ENCODE measurements at places on chromosomes 7 and 10. TPM values are rescaled to one million over a fixed set of nuclear protein-coding genes. Genes with fewer than 3 reads are reported as not detected.

The IFIT1B gene
- not detected for total RNA-seq

- DNase-seq = no peak
Measured at GRCh38 chr7:40969641-40970040, 733.2 kb downstream of the INHBA start.

The ITPRID1 gene
- not detected for total RNA-seq

DNA sequence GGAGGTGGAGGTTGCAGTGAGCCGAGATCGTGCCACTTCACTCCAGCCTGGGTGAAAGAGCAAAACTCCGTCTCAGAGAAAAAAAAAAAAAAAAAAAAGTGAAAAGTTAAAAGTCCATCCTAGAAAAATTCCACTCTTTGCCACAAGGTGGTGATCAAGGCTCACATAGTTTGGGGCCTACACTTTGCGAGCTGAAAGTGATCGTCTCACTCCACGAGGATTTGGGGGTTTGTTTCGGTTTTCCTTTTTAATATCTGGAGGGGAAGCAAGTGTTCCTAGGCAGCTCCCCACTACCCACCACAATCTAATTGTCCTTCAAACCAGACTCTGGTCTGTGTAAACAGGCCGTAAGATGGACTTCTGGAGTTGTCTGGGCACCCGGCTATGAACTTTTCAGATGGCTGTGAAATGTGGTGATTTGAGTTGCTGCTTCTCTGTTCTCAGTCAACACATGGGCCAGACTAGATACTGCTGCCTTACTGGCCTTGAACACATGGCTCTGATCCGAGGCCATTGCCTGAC is 27.1 kb downstream of the PRLHR start:
- peak; percentile 53 for DNase-seq

DNA sequence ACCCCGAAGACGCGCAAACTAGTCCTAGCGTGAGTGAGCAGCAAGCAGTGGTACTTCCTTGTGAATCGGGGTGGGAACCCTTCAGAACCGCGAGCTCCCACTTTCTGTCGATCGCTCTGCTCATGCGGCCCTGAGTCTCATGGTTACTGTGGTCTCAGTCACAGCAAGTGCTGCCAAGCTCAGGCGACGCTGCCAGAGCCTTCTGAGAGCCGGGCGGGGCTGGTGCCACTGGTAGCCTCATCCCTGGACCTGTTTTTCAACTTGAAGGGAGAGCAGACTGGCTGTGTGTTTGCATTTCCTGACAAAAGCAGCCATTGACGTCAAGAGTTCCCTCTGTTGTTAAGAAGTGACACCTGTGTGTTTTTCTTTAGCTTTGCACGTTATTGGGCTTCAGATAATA is 32.9 kb upstream of the BHLHA15 start:
- DNase-seq = no peak

DNA sequence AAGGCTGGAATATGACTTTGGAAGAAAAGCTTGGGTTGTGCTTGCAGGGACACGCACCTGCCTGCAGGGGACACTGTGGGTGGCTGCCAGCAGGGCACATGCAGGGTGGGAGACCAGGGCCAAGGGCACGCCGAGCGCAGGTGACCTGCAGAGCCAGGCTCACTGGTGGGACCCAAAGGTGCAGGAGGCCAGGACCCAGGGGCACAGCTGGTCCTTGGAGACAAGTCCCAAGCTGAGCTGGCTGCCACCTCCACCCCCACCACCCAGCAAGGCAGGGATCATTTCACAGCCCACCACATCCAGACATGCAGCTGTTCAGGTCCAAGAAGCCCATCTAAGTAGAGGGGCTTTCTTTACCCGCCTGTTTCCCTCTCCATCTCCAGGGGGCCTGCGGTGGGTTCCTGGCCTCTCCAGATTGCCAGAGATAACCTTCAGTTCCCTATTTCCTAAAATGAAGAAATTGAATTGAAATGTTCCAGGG is 13.8 kb upstream of the CLIP2 start:
- no peak for DNase-seq

The IRF5 gene
- 0.75 TPM for total RNA-seq

- DNase-seq = no peak
Measured at GRCh38 chr7:82081644-82082224, 311.9 kb upstream of the HGF start.

The PGAM2 gene
- total RNA-seq = not detected

The SPDYE11 gene
- total RNA-seq = not detected

GRCh38 chr10:8453587-8453986 is 399.1 kb downstream of the GATA3 start:
- no peak for DNase-seq
